Stimulated activated CD4-positive, alpha-beta T cell treated with anti-CD3 and anti-CD28 coated beads, Interleukin-15, amount 100 ng/mL, for 1 hour (primary cell): ENCODE measurements at places on chromosomes 13 and 19.
A peak's percentile ranks its signal among the peaks of the same experiment; 100 is the strongest.

DNA sequence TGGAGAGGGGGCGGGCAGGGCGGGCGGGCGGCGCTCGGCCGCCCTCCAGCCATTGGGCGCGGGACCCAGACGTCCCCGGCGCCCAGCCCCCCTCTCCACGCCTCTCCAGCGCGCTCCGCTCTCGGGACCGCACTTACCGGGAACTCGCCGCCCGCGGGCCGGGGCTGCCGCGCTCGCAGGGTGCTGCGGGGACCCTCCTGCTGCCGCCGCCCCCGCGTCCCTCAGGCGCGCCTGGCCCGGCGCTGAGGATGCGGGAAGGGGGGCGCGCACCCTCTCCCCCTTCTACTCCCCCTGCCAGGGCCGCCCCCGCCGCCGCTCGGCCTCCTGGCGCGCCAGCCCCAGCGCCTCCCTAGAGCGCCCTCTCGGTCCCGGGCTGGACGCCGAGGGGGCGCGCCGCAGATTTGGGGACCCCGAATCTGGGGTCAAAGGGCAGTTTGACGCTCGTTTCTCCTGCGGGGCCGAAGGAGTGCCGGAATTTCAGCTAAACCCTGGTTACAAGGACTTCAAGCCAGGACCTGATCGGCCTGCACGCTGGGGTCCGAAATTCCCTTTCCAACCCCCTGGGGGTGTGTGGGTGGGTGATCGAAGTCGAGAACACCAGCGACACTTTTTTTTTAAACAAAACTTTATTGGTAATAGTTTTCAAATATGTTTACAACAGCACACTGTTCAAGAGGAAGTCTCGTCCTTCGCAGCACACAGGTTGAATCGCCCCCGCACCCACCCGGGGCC, 696 bp upstream of the SAMD1 start:
- DNase-seq, result peak; percentile 43

- no peak for DNase-seq
These were observed 87.9 kb upstream of the POSTN start for GRCh38 chr13:37686501-37686900.

DNA sequence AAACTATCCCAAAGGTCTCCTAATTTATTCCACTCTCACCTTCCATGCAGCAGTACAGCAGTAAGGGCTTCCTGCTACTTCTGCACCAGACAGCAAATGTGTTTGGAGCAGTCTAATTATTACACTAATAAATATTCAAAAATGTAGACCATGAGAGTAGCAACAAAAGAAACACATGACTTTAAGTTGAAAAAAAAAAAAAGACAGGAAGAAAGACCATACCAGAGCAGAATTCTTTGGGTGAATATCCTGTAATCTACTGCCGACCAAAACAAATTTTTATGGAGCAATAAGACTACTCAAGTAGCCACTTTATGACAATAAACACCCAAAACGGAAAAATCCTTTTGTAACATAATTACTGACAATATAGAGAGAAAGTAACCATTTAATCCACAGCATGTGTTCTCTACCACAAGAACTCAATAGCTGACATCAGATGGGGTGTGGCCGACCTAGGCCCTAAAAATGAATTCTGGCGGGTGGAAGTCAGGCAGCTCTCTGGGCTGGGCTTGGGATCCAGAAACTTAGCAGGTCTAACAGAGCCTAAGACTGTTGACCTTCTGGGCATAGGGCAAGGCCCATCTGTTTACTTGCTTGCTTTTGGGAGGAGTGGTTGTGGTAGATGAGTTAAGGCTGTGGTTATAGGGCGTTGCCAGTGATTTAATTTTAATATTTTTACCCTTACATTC, 4.6 kb downstream of the KLF12 start:
- DNase-seq, result no peak

DNA sequence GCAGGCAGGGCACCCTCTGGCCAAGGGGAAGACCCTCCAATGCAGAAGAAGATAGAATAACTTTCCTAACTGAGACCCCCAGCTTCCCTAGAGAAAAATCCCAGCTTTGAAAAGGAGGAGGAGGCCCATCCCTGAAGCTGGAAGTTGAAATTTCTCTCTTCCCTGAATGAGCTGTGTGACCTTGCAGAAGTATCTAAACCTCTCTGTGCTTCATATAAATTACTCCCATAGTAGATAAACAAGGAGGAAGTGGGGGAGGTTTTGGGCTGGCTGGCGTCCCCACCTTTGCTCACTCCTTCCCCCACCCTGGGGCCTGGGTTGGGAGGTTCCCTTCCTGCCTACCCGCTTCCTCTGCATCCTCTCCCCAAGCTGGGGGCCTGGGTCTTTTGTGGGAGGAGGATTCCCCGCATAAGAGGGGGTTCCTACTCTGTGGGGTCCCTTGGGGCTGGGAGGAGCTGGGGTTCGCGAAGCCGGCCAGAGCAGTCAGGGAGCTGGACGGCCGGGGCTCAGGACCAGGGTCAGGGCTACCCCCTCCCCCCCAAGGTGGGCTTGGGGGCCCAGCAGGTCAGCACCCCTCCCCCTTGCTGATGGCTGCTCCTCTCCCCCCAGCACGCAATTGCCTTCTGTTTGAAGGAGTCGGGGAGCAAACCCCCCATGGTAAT, 11.7 kb downstream of the CAMSAP3 start:
- no peak for DNase-seq

- no peak for DNase-seq
These were observed 31.6 kb downstream of the ATP11A start for GRCh38 chr13:112721198-112722104.

DNA sequence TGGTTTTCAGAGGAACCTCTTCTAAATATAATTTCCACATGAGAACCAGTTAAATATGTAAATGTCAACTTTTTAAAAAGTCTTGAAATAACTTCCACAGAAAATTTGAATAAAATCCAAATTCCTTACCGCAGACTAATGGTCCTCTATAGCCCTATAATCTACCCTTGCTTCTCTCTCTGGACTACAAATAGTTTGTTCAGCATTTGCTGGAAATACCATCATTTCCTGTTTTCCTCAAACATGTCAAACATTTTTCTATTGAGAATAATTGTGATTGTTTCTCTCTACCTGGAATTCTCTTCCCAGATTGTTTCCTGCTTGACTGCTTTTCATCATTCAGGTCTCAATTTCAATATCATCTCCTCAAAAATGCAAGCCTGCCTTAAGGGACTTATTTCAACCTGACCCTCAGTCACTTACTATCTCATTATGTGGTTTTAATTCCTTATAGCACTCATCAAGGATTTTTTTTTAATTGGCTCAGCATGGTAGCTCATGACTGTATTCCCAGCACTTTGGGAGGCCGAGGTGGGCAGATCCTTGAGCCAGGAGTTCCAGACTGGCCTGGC, 898.9 kb upstream of the MIR17HG start:
- no peak for DNase-seq

DNA sequence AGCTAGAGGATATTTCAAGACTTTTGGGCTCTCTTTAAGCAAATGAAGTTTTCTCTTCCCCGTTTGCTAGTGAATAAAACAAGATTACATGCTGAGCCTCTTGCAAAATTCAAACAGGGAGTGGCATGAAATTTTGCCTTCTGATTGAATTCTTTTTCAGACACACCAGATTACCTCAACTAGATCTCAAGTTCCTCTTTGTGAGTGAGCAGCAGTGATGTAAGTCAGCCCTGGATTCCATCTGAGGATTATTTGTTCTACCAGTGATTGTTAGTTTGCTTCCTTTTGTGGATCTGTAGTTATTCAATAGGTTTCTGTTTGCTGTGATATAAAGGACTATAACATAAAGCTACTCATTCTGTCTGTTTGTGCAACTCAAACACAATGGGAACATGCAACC, 407.7 kb downstream of the LMO7 start:
- no peak for DNase-seq

GRCh38 chr13:111022241-111022640, 92.9 kb upstream of the ARHGEF7 start:
- no peak for DNase-seq

- no peak for DNase-seq
These were observed 49.6 kb upstream of the EBPL start for GRCh38 chr13:49740870-49741269.

- DNase-seq, result no peak
These were observed 2.8 kb downstream of the PNMA8B start for GRCh38 chr19:46492841-46493235.

DNA sequence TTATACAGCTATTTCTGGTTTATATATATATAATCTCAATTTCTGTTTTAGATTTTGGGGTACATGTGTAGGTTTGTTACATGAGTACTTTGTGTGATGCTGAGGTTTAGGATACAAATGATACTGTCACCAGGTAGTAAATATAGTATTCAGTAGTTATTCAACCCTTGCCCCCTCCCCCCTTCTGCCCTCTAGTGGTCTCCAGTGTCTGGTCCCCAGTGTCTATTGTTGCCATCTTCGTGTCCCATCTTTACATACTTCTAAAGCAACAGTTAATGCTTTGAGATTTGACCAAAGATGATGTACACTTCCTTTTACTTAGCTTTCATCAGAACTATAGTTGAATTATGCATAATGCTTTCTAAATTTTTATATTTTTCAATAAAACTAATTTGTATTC, 1623.4 kb upstream of the PRR20A start:
- no peak for DNase-seq

- no peak for DNase-seq
These were observed 21.0 kb downstream of the DHX34 start for GRCh38 chr19:47370045-47370611.

- no peak for DNase-seq
These were observed 933.7 kb upstream of the SLITRK5 start for GRCh38 chr13:86737334-86737932.

- peak; percentile 38 for DNase-seq
These were observed 4.8 kb downstream of the PPP6R1 start for GRCh38 chr19:55253842-55254624.

DNA sequence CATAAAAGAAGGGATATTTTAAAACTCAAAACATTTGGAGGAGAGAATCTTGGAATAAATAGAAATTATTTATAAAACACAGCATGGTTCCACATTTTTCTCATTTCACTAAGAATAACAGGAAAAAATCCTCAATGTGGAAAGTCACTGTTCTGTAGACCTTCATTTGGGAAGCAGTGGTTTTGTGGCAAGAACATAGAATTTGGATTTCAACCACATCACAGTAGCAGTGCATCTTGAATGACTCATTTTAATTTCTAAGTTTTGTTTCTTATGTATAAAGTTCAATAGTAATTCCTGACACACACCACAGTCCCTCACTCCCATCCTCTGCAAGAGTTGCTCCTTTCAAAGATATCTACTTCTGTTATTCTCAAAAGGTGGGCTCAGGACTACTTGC, 264.0 kb downstream of the ENOX1 start:
- no peak for DNase-seq

DNA sequence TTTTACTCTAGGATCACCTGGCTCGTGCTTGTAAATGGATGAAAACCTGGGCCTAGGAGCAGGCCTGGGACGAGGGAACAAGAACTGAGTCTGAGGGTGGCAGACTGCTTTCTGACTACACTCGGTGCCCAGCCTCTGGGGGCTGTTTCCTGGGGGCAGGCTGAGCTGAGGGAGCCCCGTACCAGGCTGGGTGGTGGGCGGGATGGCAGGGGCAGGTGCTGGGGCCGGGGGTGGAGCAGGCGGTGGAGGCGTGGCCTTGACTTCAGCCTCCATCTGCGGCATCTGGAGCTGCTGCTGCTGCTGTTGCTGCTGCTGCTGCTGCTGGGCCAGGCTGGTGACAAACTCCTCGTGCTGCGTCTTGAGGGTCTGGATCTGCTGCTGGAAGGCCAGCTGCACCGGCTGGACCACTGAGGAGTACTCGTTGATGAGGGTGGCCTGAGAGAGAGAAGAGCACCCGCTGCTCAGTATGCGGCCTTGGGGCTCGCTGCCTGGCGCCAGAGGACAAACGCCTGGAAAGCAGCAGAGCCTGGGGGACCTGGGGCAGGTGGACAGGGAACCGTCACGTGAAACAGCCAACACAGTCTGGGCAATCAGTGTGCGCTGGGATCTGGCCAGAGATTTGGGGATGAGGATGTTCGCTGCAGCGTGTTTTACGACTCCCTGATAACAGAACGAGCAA, 12.6 kb downstream of the CHERP start:
- no peak for DNase-seq

DNA sequence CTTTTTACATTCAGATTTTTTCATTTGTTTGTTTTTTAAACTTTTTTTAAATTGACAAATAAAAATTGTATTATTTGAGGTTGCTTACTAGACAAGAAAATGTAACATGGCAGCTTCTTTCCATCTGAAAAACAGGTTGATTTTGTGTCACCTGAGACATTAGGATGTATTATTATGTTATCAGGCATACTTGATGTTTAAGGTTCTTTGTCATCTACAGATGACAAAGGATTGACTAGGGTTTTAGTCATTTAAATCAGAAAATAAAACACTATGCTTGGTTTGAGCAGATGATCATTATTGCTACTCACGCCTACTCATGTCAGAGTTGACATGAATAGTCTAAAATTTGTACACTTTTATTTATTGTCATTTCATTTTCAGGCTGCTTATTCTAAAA, 1494.5 kb downstream of the SLITRK5 start:
- DNase-seq, result no peak

DNA sequence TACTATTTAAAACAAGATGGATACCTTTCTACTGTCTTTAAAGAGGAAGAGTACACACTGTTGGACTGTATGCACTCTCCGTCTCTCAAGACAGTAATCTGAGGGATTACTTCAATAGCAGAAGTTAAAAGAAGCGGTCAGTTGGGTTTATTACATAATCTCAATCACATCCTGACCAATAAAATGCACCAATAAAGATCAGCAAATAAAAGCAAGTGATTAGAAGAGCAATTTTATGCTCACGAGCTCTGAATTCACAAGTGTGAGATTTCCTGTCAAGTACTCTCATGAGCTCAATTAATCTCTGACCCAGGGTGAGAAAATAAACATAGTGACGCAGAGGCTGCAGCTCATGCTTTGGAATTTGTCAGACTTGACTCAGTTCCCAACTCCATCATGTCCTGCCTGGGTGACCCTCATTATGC, 12.2 kb downstream of the ABCC4 start:
- DNase-seq, result no peak

- no peak for DNase-seq
These were observed 284.2 kb downstream of the POU4F1 start for GRCh38 chr13:78319101-78319627.

DNA sequence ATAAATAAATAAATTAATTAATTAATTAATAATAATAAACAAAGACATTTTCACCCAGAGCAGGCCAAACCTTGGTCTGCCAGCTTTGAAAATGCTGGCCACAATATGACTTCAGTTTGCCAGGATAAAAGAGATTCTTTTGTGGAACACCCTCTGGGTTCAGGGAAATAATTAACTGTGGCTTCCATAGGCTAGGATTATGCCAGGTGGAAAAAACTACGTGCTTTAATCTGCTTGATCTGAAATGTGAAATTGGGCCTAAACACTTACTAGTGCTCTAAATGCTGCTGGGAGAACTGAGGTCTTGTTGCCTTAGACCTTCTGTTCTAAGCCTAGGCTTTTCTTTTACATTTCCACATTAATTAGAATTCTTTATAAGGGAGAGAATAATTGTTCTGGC, 650.0 kb downstream of the DIAPH3 start:
- DNase-seq, result no peak
